Stimulated activated CD4-positive, alpha-beta T cell treated with anti-CD3 and anti-CD28 coated beads, Interleukin-12 subunit alpha, Interleukin-12 subunit beta, amount 100 ng/mL, for 24 hours (primary cell): ENCODE measurements at places on chromosomes 12 and 14.

- no peak for DNase-seq
These were observed 38.0 kb downstream of the RIMBP2 start for GRCh38 chr12:130677957-130678558.

- DNase-seq, result no peak
These were observed 117.7 kb downstream of the SLC38A6 start for GRCh38 chr14:61098721-61099120.

GRCh38 chr12:124952295-124952694 is 36.6 kb downstream of the DHX37 start:
- DNase-seq, result no peak

DNA sequence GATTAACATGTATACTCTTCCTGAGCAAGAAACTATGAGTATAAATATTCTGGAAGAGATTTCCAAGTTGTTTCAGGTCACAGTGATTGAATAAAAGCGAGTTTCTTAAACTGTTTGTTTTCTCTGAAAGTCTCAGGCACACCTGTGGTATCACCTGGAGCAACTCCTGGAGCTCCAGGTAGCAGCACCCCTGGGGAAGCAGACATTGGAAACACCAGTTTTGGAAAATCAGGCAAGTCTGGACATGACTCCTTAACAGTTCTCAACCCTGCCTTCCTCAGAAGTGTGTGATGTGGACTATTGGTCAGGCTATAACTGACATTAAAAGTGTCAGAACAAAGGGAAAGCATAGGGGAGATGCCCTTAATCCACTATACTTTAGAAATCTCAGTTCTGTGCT is 217.6 kb upstream of the CNTN1 start:
- no peak for DNase-seq

GRCh38 chr12:65882486-65882885 is 58.2 kb downstream of the HMGA2 start:
- DNase-seq, result no peak

GRCh38 chr12:75784591-75784990 is 247.0 kb downstream of the PHLDA1 start:
- no peak for DNase-seq

DNA sequence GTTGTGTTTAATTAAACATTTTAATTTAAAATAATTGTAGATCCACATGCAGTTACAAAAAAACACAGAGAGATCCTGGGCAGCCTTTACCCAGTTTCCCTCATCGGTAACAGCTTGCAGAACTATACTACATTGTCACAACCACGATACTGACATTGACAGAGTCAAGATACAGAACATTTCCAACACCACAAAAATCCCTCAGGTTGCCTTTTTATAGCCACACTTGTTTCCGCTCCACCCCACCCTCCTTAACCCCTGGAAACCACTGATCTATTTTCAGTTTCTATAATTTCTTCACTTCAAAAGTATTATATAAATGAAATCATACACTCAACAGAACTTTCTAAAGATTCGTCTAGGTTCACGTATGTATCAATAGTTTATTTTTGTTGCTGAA is 458.8 kb upstream of the SOX5 start:
- DNase-seq, result no peak

- no peak for DNase-seq
These were observed 123.7 kb downstream of the SLC25A21 start for GRCh38 chr14:37048666-37049071.

GRCh38 chr14:101826351-101826750 is 64.8 kb downstream of the PPP2R5C start:
- DNase-seq, result no peak

DNA sequence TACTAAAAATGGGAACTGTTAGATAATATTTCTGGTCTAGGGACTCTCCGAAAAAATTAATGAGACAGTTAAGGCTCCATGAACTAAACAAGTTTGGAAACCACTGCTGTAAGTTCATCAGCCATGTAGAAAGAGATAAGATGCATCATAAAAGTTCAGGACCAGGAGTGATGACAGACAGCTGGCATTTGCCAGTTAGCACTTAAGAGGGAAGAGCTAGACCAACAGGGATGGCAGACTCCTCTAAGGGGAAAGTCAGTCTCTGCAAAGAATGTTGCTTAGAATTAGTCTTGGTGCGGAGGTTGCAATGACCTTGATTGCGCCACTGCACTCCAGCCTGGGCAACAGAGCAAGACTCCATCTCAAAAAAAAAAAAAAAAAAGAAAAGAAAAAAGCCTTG is 129.4 kb downstream of the SYNE2 start:
- no peak for DNase-seq

DNA sequence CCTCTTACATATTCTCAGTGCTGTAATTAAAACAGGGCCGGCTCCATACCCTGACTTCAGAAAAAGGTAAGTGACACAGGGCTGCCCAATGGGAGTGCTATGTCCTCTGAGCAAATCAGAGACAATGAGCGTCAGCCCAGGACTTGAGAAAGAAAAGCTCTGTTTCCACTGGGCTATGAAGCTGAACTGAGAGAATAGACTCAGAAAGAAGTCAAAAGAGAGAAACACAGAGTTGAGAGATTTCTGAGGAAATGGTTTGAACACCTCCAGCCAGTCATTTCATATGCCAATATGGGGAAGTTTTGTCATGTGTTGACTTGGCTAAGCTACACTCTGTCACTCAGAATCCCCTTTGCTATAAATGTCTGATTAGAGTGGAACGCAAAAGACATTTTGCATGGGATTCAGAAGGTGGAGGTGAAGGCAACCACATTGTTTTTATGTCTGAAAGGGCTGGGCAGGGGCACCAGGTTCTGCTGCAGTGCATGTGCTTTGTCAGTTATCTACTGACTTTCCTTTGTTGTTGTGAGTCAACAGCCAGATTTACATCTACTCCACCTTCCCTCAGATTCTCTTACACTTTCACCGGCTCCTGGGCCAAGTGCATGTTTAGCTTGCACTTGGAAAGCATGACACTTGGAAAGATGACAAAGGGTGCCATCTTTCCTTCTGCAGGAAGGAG is 313.3 kb downstream of the DUSP6 start:
- no peak for DNase-seq

- DNase-seq, result no peak
These were observed 17.7 kb upstream of the ITPK1 start for GRCh38 chr14:93133464-93133863.
